HFFc6 (cell line): ENCODE measurements at places on chromosomes 5 and 9.

GRCh38 chr9:77989909-77990308, 41.7 kb downstream of the GNAQ start:
- H3K27me3 ChIP-seq = no peaks in the 10 kb centered on the region
- H3K4me1 ChIP-seq = peaks cover 12% of the 10 kb centered on the region
- peaks cover 10% of the 10 kb centered on the region; the same call in 1 of the 2 replicates for H3K36me3 ChIP-seq
- no peak overlapping the region for H3K4me3 ChIP-seq

GRCh38 chr9:70468291-70468690, 53.8 kb upstream of the KLF9 start:
- no peaks in the 10 kb centered on the region for H3K36me3 ChIP-seq
- H3K4me1 ChIP-seq = peaks cover 55% of the 10 kb centered on the region
- DNase-seq = no peak
- no peaks in the 10 kb centered on the region; the same call in 1 of the 2 replicates for H3K27me3 ChIP-seq
- peak overlapping the region; percentile 24; the same call in 1 of the 2 replicates for H3K27ac ChIP-seq
- H3K4me3 ChIP-seq = no peak overlapping the region

DNA sequence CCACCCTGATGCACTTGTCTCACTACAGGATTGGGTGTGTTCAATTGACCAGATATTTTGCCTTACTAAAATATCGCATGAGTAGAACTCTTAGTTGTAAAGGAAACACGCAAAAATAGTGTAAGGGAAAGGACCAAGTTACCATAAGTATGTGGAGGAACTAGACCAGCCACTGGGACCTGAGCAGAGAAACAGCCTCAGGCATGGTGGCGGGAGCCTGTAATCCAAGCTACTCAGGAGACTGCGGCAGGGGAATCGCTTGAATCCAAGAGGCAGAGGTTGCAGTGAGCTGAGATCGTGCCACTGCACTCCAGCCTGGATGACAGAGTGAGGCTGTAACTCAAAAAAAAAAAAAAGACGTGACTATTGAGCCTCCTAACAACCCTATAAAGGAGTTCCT, 117.9 kb upstream of the SPATA31C2 start:
- H3K36me3 ChIP-seq = peaks cover 3% of the 10 kb centered on the region; the same call in 1 of the 2 replicates
- H3K27me3 ChIP-seq = peaks cover 2% of the 10 kb centered on the region
- H3K4me3 ChIP-seq = no peak overlapping the region
- no peak overlapping the region for H3K27ac ChIP-seq
- DNase-seq = no peak

GRCh38 chr5:180326989-180327565, 26.1 kb downstream of the GFPT2 start:
- no peak for DNase-seq
- no peak overlapping the region for H3K27ac ChIP-seq
- peaks cover 28% of the 10 kb centered on the region for H3K4me1 ChIP-seq
- no peaks in the 10 kb centered on the region for H3K36me3 ChIP-seq

DNA sequence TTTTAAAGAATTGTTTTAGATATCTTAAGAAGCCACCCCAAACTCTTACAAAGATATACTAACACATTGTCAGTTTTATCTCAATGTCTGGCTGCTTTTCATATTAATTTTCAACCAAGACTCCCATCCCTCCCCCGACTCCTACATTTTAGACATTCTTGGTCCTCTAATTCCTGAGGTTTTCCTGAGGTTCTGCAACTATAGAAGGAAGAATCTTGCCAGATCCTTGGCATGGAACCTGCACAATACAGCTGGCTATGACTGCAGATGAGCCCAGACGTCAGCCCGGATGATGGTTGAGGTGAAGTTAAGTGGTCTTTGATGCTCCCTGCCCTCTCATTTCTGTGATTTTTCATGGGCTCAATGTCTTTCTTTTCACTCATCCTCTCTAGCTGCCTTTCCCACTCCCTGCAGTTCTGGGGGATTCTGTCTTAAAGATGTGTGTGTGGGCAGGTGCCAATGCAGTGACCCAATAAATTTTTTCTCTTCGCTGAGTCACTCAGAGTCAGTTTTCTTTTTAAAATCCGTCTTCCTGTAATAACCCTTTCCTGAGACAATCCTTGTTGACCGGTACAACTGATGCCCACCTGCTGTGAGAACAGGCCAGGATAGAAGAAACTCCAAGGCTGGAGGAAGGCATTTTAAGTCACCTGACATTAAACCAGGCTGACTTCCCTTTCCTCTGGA, 237.8 kb upstream of the GAS1 start:
- H3K4me3 ChIP-seq = peak overlapping the region; percentile 25
- no peaks in the 10 kb centered on the region for H3K27me3 ChIP-seq
- DNase-seq = peak; percentile 18
- H3K27ac ChIP-seq = peak overlapping the region; percentile 56

GRCh38 chr9:136860529-136860928, 5.6 kb downstream of the EDF1 start:
- peaks cover 12% of the 10 kb centered on the region for H3K4me1 ChIP-seq
- no peak overlapping the region for H3K27ac ChIP-seq
- no peak for DNase-seq
- H3K36me3 ChIP-seq = no peaks in the 10 kb centered on the region; the same call in 1 of the 2 replicates

DNA sequence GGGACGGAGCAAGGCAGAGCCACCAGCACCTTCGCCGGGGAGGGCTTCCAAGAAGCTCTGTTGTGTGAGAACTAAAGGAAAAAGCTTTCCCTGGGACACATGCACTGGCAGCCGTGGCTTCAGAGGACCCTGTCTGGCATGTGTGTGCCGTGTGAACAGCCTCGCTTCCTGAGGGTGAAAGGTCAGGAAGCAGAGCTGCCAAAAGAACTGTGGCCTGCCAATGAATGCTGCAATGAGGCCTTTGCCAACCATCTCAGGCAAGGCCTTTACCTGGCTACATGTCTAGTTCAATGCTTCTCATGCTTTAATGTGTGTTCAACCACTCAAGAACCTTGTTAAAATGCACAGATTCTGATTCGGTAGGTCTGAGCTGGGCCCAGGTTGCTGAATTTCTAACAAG, 53.5 kb downstream of the NIPSNAP3B start:
- no peaks in the 10 kb centered on the region for H3K4me1 ChIP-seq
- no peak overlapping the region for H3K4me3 ChIP-seq
- no peak for DNase-seq
- no peak overlapping the region for H3K27ac ChIP-seq

- peaks cover 27% of the 10 kb centered on the region for H3K27me3 ChIP-seq
- peak; percentile 54 for DNase-seq
- H3K27ac ChIP-seq = no peak overlapping the region
- H3K36me3 ChIP-seq = no peaks in the 10 kb centered on the region
- no peak overlapping the region for H3K4me3 ChIP-seq
Observed at GRCh38 chr5:154467655-154468354, 10.2 kb downstream of the HAND1 start.

DNA sequence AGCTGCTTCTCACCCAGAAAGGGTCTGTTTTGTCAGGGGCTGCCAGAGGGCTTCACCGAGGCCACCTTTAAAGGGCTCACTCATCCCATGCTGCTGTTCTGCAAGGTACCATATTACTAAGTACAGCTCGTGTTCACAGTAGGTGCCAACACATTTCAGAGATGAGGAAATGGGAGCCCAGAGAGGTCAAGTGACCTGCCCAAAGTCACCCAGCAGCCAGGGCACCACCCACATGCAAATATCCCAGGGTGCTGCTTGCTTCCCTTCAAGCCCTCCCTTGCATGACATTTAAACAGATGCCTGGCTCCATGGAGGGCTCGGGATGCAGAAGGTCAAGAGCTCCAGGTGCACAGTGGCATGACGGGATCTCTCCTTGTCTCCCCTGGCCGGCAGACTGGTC, 123.5 kb upstream of the SARDH start:
- peaks cover 10% of the 10 kb centered on the region for H3K36me3 ChIP-seq
- H3K4me1 ChIP-seq = no peaks in the 10 kb centered on the region; the same call in 1 of the 2 replicates
- no peaks in the 10 kb centered on the region; the same call in 1 of the 2 replicates for H3K27me3 ChIP-seq
- DNase-seq = no peak

GRCh38 chr5:173727839-173728778, 111.7 kb upstream of the BOD1 start:
- no peak overlapping the region for H3K4me3 ChIP-seq
- no peaks in the 10 kb centered on the region for H3K4me1 ChIP-seq
- peaks cover 12% of the 10 kb centered on the region for H3K27me3 ChIP-seq
- H3K27ac ChIP-seq = no peak overlapping the region

GRCh38 chr9:78314953-78315870, 18.3 kb downstream of the PSAT1 start:
- H3K36me3 ChIP-seq = peaks cover 29% of the 10 kb centered on the region
- peaks cover 12% of the 10 kb centered on the region for H3K4me1 ChIP-seq
- peak overlapping the region; percentile 19 for H3K27ac ChIP-seq
- no peak overlapping the region for H3K4me3 ChIP-seq

- H3K27ac ChIP-seq = no peak within 1 kb of the TSS
- H3K4me3 ChIP-seq = peak within 1 kb of the TSS; percentile 92
- H3K36me3 ChIP-seq = no peaks in the 10 kb centered on the region
- DNase-seq = no peak
- peaks cover 1% of the 10 kb centered on the region; the same call in 1 of the 2 replicates for H3K27me3 ChIP-seq
Observed at GRCh38 chr5:176609724-176610434, at the start of gene GPRIN1. TSS of gene GPRIN1 (minus strand) at chr5:176610156. CDS start at chr5:176599834, 10,322 bp downstream.

- DNase-seq = no peak
- no peaks in the 10 kb centered on the region for H3K4me1 ChIP-seq
- no peak overlapping the region for H3K4me3 ChIP-seq
Observed at GRCh38 chr5:83662558-83662957, 58.1 kb downstream of the HAPLN1 start.

GRCh38 chr9:133269537-133270362, 5.3 kb downstream of the ABO start:
- no peak for DNase-seq
- H3K27me3 ChIP-seq = peaks cover 36% of the 10 kb centered on the region
- no peak overlapping the region for H3K27ac ChIP-seq
- H3K4me1 ChIP-seq = no peaks in the 10 kb centered on the region
- no peaks in the 10 kb centered on the region for H3K36me3 ChIP-seq
- no peak overlapping the region for H3K4me3 ChIP-seq

- DNase-seq = no peak
- no peak overlapping the region for H3K4me3 ChIP-seq
- peaks cover 31% of the 10 kb centered on the region for H3K4me1 ChIP-seq
- H3K36me3 ChIP-seq = peaks cover 16% of the 10 kb centered on the region
Observed at GRCh38 chr5:132303589-132303988, 9.4 kb downstream of the SLC22A4 start.

GRCh38 chr5:172825610-172826204, 8.3 kb upstream of the ERGIC1 start:
- no peak overlapping the region for H3K4me3 ChIP-seq
- DNase-seq = no peak
- no peak overlapping the region for H3K27ac ChIP-seq
- peaks cover 21% of the 10 kb centered on the region for H3K36me3 ChIP-seq
- H3K27me3 ChIP-seq = peaks cover 4% of the 10 kb centered on the region

- H3K27me3 ChIP-seq = peaks cover 4% of the 10 kb centered on the region; the same call in 1 of the 2 replicates
- no peaks in the 10 kb centered on the region for H3K4me1 ChIP-seq
- no peak for DNase-seq
- no peak overlapping the region for H3K4me3 ChIP-seq
- H3K27ac ChIP-seq = no peak overlapping the region
Observed at GRCh38 chr9:87359264-87359663, 138.4 kb upstream of the DAPK1 start.

DNA sequence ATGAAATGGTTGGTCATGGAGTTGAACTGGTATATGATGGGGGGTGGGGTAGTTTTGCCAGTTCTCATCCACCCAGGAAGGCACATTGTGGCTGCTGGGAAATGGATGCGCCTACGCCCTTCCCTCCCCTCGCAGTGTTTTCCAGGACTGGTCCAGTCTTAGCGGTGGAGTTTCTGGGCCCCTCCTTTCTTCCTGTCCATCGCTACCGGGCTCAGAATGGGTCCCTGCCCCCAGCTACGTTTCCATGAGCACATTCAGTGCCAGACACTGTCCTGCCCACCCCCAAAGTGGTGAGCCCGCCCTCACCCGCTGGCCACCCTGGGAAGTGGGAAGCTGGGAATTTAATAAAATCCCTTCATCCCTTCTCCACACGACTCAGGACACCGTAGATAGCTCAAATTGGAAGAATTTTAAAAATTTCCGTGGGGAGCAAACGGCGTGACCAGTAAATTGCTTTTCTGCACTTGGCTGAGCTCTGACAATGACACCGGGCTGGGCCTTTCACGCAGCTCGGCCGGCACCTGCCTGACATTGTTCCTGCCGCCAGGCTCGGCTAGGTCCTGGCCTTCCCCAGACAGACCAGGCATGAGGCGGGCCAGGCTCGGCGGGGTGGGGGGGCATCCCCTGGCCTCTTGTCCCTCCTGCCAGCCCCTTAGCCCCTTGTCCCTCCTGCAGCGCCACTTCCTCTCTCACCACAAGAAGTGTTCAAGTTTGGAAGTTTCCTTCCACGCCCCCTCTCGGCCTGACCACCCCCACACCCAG, 3.6 kb downstream of the FGF18 start:
- no peaks in the 10 kb centered on the region for H3K27me3 ChIP-seq
- H3K4me1 ChIP-seq = peaks cover 13% of the 10 kb centered on the region
- DNase-seq = no peak
- H3K4me3 ChIP-seq = no peak overlapping the region

DNA sequence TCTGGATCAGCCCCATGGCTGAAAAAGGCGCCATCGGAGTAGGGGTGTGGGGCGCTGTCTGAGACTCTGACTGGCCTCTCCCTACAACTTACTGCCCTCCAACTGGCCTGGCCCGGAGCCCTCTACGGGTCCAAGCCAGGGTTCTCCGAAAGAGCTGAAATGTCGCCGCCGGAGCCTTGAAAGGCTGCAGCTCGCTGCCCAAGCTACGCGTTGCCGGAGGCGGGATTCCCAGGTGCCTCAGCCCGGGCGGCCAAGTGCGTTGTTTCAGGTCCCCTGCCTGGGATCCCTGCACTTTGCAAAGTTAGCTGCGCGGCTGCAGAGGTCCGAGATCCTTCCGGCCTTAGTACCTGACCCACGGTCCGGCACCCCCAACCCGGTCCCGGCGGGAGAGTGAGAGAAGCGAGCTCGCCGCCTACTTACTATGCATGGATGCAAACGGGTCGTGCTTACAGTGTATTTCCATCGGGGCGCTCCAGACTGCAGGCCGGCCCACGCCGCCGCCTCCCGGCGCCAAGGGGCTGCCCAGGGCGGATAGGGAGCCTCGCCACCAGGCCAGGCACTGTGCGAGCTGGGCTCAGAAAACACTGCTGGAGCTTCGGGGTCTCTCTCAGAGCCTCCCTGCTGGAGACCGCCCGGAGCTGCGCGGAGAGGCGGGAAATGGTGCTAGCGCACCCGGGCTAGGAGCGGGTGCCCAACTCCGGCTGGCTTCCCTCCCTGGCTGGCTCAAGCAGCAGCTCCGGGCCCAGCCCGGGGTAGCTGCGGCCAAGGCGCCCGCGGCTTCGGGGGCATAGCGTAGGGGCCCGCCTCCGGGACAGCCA, 7.7 kb downstream of the PAX5 start:
- DNase-seq = no peak
- H3K27me3 ChIP-seq = peaks cover 68% of the 10 kb centered on the region
- H3K27ac ChIP-seq = no peak overlapping the region
- H3K4me3 ChIP-seq = peak overlapping the region; percentile 77
- peaks cover 3% of the 10 kb centered on the region; the same call in 1 of the 2 replicates for H3K36me3 ChIP-seq

- H3K4me3 ChIP-seq = no peak overlapping the region
- H3K4me1 ChIP-seq = no peaks in the 10 kb centered on the region
- DNase-seq = no peak
- H3K36me3 ChIP-seq = no peaks in the 10 kb centered on the region
Observed at GRCh38 chr5:22541037-22541436, 312.1 kb downstream of the CDH12 start.
